Stimulated activated CD4-positive, alpha-beta T cell treated with anti-CD3 and anti-CD28 coated beads, Interleukin-2, amount 100 ng/mL, for 4 hours (primary cell): ENCODE measurements at places on chromosomes 7 and 10.

- no peak for DNase-seq
These were observed 403.7 kb upstream of the ZMIZ1 start for GRCh38 chr10:78664929-78665553.

- no peak for DNase-seq
These were observed 109.9 kb upstream of the ABI1 start for GRCh38 chr10:26970667-26971066.

DNA sequence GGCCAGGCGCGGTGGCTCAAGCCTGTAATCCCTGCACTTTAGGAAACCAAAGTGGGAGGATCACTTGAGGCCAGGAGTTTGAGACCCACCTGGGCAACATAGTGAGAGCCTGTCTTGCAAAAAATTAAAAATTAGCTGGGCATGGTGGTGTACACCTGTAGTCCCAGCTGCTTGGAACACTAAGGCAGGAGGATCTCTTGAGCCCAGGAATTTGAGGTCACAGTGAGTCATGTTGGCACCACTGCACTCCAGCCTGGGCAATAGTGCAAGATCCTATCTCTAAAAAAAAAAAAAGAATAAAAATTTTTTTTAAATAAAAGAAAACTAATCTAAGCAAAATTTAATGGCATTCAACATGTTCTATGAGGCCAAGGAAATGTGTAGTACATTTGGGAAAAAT lies 44.9 kb upstream of the UBN2 start:
- no peak for DNase-seq

GRCh38 chr10:103692952-103693811 lies 162.2 kb downstream of the SH3PXD2A start:
- no peak for DNase-seq

DNA sequence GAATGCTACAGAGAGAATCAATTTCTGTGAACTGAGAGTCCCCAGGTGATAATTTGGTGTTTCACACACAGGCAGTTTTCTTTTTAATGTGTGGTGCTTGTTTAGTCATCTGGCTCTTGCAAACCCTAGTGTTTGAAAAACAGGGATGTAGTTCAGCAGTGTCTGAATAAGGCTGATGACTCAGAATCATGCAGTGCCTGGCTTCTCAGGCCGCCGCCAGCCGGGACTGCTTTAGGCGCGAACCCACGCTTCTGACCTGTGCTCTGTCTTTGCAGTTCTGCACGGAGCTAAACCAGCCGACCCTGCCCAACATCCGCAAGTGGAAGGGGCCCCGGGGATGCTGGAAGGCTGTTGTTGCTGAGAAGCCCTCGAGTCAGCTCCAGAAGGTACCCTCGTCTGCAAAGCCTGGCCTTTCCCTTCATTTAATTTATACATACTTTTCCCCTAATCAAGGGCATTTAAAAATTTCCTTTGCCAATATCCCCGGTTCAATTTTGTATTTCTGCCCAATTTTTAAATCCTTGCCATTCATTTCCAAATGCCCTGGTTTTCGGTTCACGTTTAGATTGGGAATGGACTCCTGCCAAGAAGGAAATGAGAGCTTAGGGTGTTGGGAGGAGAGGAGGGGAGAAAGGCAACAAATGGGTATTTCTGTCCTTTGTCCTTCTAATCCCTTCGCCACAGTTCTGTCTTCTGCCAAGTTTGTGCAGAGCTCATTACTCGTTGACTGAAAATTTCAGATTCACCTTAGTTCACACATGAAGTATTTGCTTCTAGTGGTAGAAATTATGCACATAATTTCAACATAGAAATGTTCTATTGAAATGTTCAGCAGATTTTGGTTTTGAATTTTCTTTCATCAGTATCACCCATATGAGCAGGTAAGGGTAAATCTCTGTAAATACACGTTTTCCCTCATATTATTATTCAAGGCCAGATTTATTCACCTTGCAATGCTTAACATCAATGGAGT lies 108.5 kb upstream of the ANLN start:
- no peak for DNase-seq

DNA sequence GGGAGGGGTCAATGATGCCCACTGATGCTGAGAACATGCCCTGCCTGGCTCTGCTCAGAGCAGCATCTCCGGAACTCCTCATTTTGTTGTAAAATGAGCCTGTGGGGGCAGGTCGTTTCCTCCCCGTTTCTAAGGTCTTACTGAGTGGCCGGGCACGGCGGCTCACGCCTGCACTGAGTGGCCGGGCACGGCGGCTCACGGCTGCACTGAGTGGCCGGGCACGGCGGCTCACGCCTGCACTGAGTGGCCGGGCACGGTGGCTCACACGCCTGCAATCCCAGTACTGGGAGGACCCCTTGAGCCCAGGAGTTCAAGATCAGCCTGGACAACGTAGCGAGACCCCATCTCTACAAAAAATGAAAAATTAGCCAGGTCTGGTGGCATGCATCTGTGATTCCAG lies 39.0 kb upstream of the FOXL3 start:
- DNase-seq = no peak

- DNase-seq = no peak
These were observed 239.3 kb upstream of the SEMA3C start for GRCh38 chr7:81158189-81158588.

GRCh38 chr7:43767311-43767710 lies 8.8 kb downstream of the BLVRA start:
- DNase-seq = no peak

GRCh38 chr10:72124989-72125388 lies 36.6 kb upstream of the SPOCK2 start:
- no peak for DNase-seq

GRCh38 chr7:116534790-116535189 lies 10.0 kb downstream of the CAV1 start:
- no peak for DNase-seq

GRCh38 chr10:5943536-5943935 lies 33.8 kb downstream of the IL15RA start:
- no peak for DNase-seq

DNA sequence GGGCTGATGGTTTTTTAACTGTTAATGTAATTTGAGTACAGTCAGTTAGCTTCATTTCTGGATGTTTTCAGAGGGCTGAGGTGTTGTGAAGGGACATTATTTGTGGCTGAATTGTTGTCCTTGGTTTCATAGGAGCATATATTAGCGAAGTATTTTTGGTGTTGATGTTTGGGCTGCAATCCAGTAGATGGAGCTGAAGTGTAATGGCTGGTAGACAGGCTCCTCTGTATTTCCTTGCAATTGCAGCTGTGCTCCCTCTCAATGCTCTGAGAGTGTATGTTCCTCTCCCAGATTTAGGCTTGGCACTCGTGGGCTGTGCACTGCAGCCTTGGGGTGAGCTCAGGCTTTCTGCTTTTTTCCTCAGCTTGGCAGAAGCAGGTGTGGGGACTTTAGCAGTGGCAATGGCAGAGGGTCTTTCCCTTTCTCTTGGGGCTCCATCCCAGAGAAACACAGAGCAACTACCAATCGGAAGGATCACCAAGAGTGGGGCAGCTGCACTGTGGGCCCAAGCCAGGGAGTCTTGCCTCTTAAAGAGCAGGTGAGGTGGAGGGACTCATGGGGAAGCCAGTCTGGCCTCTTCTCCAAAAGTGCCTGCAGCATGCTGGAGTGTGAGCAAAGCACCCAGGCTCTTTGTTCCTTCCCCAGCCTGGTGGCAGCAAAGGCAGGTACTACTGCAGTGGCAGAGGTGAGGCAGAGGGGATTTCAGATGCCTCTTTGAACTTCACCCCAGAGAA lies 544.4 kb downstream of the SH2D4B start:
- no peak for DNase-seq

DNA sequence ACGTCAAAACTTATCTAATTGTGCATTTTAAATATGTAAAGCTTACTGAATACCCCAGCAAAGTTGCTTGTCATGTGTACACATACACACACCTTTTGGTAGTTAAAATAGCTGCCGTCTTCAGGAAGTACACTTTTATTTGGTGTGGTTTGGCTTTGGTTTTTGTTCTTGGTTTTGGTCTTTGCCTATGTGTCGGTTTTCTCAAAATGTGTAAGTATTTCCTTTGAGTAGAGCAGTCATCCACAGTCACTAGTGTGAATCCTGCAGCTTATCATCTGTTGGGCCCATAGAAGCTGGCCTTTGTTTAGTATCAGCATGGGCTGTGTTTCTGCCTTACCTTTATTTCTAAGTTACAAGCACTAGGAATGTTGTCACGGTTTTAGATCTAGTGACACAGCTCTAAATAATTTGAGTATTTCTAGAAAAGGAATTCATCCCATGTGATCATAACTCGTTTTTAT lies 35.3 kb downstream of the NET1 start:
- DNase-seq = no peak
